Stimulated activated CD4-positive, alpha-beta T cell treated with anti-CD3 and anti-CD28 coated beads, Interleukin-4, amount 100 ng/mL, for 48 hours (primary cell): ENCODE measurements at places on chromosomes 11 and 22.

GRCh38 chr11:44988111-44988510, 37.4 kb upstream of the TP53I11 start:
- no peak for DNase-seq

- no peak for DNase-seq
These were observed 48.8 kb upstream of the LARGE1 start for GRCh38 chr22:33969045-33969444.

- no peak for DNase-seq
These were observed 85.2 kb downstream of the CCDC34 start for GRCh38 chr11:27277843-27278242.

- DNase-seq, result no peak
These were observed 12.9 kb downstream of the KRTAP5-5 start for GRCh38 chr11:1642288-1643145.

GRCh38 chr22:44531487-44531886, 33.5 kb upstream of the RTL6 start:
- no peak for DNase-seq

DNA sequence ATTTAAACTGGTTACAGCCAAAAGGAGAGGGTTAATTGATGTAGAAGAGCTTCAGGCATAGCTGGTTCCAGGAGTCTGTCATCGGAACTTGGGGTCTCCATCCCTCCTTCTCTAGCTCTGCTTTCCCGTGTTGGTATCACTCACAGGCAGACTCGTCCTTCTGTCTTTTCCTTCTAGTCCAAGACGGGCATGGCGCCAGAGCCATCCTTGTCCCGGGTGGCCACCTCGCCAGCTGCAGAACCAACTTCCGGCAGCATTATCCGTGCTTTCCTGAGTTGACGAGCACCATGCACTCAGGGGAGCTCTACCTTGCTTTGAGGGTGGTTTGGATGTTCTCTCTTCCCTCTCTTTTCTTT, 14.7 kb downstream of the LINC01488 start:
- DNase-seq, result no peak

DNA sequence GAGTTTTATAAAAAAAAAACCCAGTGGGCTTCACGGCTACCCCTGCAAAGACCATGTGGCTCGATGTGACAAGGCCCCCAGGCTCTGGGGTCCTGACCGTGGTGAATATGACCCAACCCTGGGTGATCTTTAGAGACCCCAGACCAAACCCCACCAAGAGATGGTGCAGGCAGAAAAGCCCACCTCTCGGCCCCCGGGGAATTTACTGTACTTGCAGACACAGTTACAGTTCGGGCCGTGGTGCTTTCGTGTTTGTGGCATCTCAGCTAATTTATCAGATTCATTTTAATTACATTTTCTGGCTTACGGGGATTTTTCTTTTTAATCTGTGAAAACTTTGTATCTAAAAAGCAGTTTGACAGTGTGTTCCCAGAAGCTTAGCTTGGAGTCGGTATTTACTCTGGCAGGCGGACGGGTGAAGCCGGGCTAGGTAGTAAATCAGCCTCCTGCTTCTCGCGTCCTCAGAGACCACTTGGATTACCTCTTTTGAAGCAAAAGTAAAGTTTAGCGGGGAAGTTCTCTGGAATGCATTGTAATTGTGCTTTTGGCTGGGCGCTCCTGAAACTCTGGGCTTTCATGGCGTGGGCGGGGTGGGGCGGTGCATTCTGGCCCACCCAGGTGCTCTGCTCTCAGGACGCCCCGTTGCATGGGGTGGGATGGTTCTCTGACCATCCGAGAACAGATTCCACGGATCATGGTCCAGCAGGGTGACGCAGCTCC, 25.3 kb downstream of the ANO1 start:
- no peak for DNase-seq

- DNase-seq, result no peak
These were observed 7.1 kb upstream of the LMO2 start for GRCh38 chr11:33898957-33899356.

- DNase-seq, result no peak
These were observed 8.7 kb downstream of the ROBO3 start for GRCh38 chr11:124873951-124874350.

- DNase-seq, result no peak
These were observed 8.0 kb upstream of the TLCD5 start for GRCh38 chr11:120316880-120317688.

DNA sequence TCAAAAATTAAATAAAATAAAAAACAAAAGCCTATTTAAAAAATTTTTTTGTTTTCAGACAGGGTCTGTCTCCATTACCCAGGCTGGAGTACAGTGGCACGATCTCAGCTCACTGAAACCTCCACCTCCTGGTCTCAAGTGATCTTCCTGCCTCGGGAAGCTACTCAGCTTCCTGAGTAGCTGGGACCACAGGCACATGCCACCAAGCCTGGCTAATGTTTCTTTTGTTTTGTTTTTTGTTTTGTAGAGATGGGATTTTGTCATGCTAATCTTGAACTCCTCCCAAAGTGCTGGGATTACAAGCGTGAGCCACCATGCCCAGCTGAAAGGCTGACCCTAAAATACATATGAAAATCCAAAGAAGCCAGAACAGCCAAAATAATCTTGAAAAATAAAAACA, 20.4 kb upstream of the L3MBTL2 start:
- DNase-seq, result no peak

- DNase-seq, result no peak
These were observed 1.5 kb downstream of the AMPD3 start for GRCh38 chr11:10456519-10456918.

DNA sequence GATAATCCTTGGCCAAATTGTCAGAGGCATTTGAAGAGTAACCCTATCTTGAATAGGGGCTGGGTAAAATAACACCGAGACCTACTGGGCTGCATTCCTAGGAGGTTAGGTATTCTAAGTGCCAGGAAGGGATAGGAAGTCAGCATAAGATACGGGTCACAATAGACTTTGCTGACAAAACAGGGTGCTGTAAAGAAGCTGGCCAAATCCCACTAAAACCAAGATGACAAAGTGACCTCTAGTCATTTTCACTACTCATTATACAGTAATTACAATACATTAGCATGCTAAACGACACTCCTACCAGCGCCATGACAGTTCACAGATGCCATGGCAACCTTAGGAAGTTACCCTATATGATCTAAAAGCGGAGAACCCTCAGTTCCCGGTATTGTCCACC, 964 bp upstream of the REXO2 start:
- DNase-seq, result no peak

- DNase-seq, result no peak
These were observed 1.3 kb downstream of the PACS1 start for GRCh38 chr11:66071381-66071801.

GRCh38 chr11:36110668-36111410, 167.0 kb downstream of the LDLRAD3 start:
- DNase-seq, result no peak

GRCh38 chr11:28350216-28350615, 242.0 kb downstream of the METTL15 start:
- DNase-seq, result no peak

DNA sequence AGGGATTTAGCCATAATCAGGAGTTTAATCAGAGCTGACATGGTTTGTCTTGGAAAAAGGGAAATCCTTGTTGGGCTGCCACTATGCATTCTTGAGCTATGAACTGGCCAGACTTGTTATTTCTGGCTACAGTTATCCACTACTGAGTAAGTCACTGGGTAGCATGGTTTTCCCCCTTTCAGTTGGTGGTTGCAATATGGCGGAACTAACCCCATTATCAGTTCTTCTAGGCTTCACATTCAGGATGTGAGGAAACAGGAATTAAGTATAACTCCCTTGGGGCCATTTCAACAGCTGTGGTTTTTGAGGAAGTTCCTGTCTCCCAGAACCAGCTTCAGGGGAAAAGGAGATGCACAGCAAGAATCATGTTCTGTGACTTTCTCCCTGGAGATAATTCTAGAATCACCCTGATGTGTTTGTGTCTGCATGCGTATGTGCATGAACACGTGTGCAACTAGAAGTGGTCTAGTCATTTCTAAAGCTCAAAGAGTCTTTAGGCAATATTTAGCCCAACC, 103.0 kb upstream of the CD44 start:
- no peak for DNase-seq

- DNase-seq, result no peak
These were observed 77.6 kb upstream of the KCNQ1OT1 start for GRCh38 chr11:2777386-2777785.

DNA sequence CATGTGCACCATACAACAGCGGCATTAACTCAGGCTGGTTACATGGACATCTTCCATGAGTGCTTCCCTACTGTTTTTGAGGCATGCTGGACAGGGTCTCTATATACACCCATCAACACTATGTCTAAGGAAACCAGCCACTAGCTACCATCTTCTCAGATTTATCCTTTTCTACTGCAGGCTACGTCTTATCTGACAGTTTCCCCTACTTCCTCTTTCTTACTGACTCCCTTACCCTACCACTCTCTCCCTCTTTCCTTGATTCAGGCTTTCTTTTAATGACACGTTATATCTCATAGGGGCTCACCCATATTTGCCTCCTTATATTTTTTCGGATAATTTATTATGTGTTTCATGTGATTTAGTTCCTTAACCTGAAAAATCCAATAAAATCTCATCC, 41.8 kb downstream of the DDI1 start:
- no peak for DNase-seq
